ENCODE measurements at places on chromosomes 1 and 21. TPM values are rescaled to one million over a fixed set of nuclear protein-coding genes. Genes with fewer than 3 reads are reported as not detected.

COL6A1 gene
- 1,740 TPM for total RNA-seq

S100A12 gene
- total RNA-seq: not detected

ACTN2 gene
- 1.6 TPM for total RNA-seq

CFAP107 gene
- total RNA-seq: not detected

CATSPERE gene
- 0.13 TPM for total RNA-seq

RIIAD1 gene
- not detected for total RNA-seq

NUAK2 gene
- 13.1 TPM for total RNA-seq

FCER1A gene
- not detected for total RNA-seq

HPDL gene
- total RNA-seq: 1.3 TPM

GBP3 gene
- 23.7 TPM for total RNA-seq

NBPF6 gene
- total RNA-seq: not detected

C8B gene
- total RNA-seq: not detected

NTNG1 gene
- 0.64 TPM for total RNA-seq

ELF3 gene
- 1.9 TPM for total RNA-seq

CHI3L1 gene
- total RNA-seq: not detected

CRNN gene
- total RNA-seq: not detected

PALMD gene
- total RNA-seq: 1.1 TPM

LYPD8 gene
- not detected for total RNA-seq

UBE2U gene
- not detected for total RNA-seq

MSH4 gene
- not detected for total RNA-seq

OR10J1 gene
- total RNA-seq: not detected

PLA2G2D gene
- not detected for total RNA-seq

ZMYND12 gene
- 0.96 TPM for total RNA-seq

SLC37A1 gene
- 2.0 TPM for total RNA-seq

TMEM183A gene
- 71.4 TPM for total RNA-seq

TFF2 gene
- total RNA-seq: not detected

HSPB7 gene
- 0.26 TPM for total RNA-seq

IFI44 gene
- total RNA-seq: 10.5 TPM

OR2L8 gene
- total RNA-seq: not detected

CYYR1 gene
- 1.4 TPM for total RNA-seq

GBP5 gene
- not detected for total RNA-seq

PHC2 gene
- total RNA-seq: 211 TPM

RGL1 gene
- 21.4 TPM for total RNA-seq

RBM11 gene
- total RNA-seq: 0.52 TPM

WLS gene
- 217 TPM for total RNA-seq

OR2T35 gene
- not detected for total RNA-seq

TTC39A gene
- 0.26 TPM for total RNA-seq

PLOD1 gene
- 502 TPM for total RNA-seq

HAO2 gene
- not detected for total RNA-seq

S100A4 gene
- total RNA-seq: 25.1 TPM

KANK4 gene
- total RNA-seq: 0.16 TPM

CCDC24 gene
- total RNA-seq: 1.8 TPM

ZNF593 gene
- 36.7 TPM for total RNA-seq

TTLL7 gene
- 5.6 TPM for total RNA-seq

PODN gene
- 0.39 TPM for total RNA-seq

DENND1B gene
- 3.5 TPM for total RNA-seq

MYOM3 gene
- 0.08 TPM for total RNA-seq

TINAGL1 gene
- total RNA-seq: 16.6 TPM

RHEX gene
- not detected for total RNA-seq

ERG gene
- total RNA-seq: 0.32 TPM

SMIM1 gene
- 0.39 TPM for total RNA-seq

SLC1A7 gene
- not detected for total RNA-seq

GNAT2 gene
- total RNA-seq: not detected

GSTM3 gene
- total RNA-seq: 104 TPM

CCDC17 gene
- total RNA-seq: 3.1 TPM

PTGFR gene
- 2.6 TPM for total RNA-seq
